Common myeloid progenitor, CD34-positive (primary cell): ENCODE measurements at places on chromosomes 3 and 15.

DNA sequence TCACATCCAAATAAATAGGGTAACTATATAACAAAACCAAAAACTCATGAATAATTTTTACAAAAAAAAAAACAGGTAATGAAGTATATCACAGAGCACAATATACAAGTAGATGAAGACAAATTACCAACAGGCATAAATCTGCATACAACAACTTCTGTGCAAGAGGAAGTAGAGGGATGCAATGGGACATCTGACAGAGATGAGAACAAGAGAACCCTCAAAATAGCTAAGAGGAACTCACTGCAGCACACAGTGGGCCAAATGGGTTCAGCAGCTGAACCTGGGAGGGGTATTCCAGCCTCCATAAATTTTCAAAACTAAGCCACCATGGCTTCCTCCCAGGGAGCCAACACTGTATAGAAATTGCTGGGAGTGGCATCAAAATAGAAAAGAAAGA is 9.6 kb upstream of the BTLA start:
- peak; percentile 19 for DNase-seq

GRCh38 chr15:80991421-80991820 is 1.8 kb upstream of the MESD start:
- DNase-seq = peak; percentile 70

- DNase-seq = peak; percentile 79
Measured at GRCh38 chr15:91393186-91393585, 293.1 kb downstream of the SV2B start.

DNA sequence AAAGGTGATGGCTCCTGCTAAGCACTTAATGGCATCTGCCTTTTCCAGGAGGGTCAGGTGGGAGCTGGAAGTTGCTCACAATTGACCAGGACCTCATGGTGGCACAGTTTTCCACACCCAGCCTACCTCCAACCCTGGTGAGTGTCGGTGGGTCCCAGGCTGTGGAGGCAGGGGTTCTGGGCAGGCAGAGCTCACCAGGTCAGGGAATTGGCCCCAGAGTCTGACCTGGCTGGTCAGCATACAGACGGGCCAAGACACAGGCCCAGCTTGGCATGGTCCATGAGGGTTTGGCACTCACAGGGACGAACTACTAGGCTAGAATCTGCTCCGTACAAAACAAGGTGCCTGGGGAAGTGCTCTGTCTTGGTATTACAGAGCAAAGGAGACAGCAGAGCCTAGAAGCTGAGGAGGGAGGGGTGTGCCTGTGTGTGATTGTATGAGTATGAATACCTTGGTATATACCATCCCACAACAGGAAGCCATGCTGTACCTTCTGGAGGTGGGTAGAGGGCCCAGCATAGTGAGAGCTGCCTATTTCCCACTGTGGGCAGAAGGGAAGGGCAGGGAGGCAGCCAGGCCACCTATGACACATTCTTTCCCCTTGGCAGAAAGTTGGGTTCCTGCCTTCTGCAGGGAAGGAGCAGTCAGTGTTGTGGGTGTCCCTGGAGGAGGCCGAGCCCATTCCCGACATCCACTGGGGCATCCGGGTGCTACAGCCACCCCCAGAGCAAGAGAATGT is 6.5 kb downstream of the APEH start:
- no peak for DNase-seq

DNA sequence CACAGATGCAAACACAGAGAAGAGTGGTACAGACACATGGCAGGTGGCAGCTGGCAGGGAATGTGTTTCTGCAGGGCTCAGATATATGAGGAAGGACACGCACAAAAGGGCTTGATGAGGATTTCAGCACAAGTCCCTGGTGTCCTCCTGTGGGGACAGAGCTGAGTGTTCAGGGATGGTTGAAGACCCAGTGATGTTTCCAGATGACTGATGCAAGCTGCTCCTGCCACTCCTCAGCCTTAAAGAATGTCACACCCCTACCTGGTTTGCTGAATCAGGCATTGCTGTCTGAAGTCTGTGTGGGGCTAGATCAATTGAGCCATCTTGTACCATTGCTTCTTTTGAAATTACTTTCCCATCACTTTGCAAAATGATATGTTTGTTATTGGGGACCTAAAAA is 40.2 kb downstream of the TNFAIP8L3 start:
- DNase-seq = no peak

GRCh38 chr3:191355406-191355805 is 25.1 kb upstream of the UTS2B start:
- DNase-seq = no peak
